ENCODE measurements at places on chromosomes 2 and 18.

GRCh38 chr2:227312579-227312978, 12.5 kb upstream of the MFF start:
- DNase-seq: no peak

DNA sequence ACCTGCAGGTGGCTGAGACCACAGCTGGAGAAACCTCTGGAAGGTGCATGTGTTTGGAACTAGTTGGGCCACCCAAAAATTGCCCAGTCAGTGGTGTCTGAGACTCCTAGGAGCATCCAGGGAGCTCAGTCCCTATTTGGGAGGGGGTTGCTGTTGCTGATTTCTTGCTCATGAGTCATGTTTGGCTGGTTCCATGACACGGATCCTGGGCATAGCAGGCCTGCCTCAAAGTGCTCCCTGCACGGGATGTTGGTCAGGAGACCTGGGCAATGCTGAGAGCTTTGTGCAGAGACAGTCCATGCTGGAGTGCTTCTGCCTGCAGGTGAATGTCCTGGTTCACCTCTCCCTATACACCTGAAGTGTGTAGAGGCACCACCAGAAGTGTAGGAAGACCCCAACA, 194.2 kb downstream of the GLI2 start:
- DNase-seq: no peak

- no peak for DNase-seq
Observed at GRCh38 chr2:88680916-88681315, 10.6 kb upstream of the RPIA start.

GRCh38 chr18:58391932-58392323, 237.0 kb downstream of the ALPK2 start:
- DNase-seq: no peak

GRCh38 chr2:240460253-240460711, 24.8 kb downstream of the GPC1 start:
- DNase-seq: no peak

DNA sequence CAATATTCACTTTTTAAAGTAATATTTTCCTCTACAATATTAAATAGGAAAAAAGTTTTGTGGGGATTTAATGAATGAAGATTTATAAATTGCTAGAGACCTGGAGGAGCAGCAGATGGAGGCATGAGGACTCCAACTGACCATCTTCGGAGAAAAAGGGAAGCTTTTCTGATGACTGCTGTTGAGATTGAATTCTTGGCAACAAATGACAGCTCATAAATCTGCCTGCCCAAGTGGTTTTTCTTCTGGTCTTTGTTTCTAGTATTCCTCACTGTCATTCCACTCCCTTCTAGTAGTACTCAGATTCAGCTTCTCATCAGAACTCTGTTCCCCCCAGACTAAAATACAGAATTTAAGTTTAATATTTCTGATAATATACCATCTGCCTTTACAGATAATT, 157.0 kb downstream of the EML6 start:
- DNase-seq: no peak

- DNase-seq: no peak
Observed at GRCh38 chr2:144625226-144625625, 105.3 kb upstream of the ZEB2 start.

GRCh38 chr18:45012286-45012685, 331.6 kb downstream of the SETBP1 start:
- no peak for DNase-seq
